ENCODE measurements at places on chromosomes 2 and 18.

DNA sequence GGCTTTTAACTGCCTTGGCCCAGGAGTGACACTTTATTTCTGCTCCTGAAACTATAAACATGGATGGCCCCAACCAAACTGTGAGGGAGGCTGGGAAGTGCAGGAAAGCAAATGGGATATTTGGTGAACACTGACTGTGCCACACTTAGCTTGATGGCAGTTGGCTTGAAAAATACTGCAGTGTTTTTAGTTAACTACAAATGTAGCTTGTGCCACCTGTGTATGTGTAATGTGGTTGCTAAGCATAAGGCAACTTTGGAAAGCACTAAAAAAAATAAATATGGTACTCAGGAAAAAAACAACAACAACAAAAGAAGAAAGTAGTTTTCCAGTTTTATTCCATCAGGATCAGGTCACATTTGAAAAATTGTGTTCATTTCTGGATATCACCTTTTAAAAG lies 73.8 kb downstream of the CD28 start:
- no peak for DNase-seq

DNA sequence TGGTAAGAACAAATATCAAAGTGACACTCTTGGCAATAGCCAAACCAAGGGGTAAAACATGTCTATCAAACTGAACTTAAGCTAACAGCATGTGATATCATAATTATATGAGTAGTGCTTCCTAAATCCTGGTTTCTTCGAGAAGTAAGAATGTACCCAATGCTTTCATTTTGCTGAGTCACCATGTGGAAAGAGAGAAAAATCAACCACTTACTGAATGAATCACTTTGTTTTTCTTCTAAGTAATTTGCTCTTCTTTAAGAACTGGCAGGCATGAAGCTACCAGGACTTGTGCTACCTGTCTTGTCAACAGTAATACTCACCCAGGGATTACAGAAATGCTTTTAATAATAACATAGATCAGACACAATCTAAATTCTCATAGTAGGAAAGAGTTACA lies 19.0 kb upstream of the DUSP19 start:
- DNase-seq: no peak

- DNase-seq: no peak
Observed at GRCh38 chr2:235004329-235004903, 52.6 kb downstream of the SH3BP4 start.

DNA sequence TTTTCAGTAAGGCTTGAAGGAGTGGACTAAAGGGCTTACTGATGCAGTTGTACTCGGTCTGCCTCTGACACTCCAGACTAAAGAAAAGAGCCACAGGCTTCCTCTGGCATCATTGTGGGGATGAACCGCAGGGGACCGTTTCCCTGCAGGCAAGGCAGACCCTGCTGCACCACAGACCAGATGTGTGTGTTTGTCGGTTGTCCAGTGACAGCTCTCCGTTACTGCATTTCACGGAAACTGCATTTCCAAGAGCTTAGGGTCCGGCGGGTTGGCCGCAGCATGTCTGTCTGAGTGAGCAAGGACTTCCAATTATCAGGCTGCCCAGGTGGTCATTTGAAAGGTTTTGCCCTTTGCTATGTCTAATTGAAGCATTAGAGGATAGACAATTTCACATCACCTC lies 98.1 kb downstream of the FAM210A start:
- DNase-seq: no peak

DNA sequence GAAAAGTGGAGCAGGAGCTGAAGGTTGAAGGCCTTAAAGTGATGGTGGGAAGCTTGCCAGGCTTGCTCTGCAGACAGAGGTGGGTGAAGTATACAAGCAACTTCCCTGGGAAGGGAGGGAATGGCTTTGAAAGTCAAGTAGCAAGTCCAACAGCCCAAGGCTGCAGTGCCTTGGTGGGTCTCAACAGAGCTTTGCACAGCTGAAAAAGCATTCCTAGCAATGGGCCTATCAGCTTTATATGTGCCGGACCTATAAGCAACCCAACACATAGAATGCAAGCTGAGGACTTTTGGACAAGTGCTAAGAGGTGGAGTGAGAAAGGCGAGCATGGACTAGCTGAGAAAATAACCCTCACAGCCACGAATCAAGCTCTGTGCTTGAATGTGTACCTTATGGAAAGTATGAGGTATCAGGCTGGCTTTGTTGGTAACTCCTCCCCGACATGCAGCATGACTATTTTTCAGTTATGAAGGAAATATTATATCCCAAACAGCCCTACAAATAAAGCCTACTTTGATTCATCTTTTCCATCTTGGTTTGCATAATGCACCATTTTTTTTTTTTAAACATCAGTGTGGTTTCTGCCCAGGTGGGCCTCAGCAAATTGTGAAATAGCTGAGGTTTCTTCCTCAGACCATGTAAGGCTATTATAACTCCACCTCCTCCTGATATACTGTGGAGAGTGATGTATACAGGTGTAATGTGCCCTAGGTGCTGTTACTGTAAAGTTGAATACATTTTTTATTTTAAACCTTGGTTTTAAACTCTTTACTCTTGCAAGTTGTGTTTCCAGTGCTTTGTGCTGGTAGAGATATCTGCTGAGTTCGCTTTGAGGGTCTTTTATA lies 241.4 kb upstream of the CXCR4 start:
- DNase-seq: no peak

DNA sequence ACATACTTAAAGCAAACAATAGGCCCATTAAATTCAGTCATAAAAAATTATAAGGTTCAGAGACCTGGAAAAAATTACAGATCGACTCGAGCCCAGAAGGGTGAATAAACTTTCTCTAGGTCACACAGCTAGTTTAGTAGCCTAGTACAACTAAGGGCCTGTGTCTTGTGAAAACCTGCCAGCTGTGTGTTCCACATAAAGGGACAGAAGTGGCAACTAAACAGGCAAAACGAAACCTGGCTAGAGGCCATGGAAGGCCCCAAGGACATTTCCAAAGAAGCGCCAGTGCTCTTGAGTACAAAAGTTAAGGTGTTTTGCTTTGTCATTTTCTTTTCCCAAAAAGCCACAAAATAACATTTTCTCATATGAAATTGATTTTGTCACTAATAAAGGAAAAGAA lies 164.9 kb downstream of the L3MBTL4 start:
- DNase-seq: peak; percentile 11

GRCh38 chr2:129756276-129756675 lies 223.2 kb upstream of the RAB6C start:
- no peak for DNase-seq

GRCh38 chr18:12946549-12947284 lies 1.1 kb upstream of the SEH1L start:
- DNase-seq: peak; percentile 21

DNA sequence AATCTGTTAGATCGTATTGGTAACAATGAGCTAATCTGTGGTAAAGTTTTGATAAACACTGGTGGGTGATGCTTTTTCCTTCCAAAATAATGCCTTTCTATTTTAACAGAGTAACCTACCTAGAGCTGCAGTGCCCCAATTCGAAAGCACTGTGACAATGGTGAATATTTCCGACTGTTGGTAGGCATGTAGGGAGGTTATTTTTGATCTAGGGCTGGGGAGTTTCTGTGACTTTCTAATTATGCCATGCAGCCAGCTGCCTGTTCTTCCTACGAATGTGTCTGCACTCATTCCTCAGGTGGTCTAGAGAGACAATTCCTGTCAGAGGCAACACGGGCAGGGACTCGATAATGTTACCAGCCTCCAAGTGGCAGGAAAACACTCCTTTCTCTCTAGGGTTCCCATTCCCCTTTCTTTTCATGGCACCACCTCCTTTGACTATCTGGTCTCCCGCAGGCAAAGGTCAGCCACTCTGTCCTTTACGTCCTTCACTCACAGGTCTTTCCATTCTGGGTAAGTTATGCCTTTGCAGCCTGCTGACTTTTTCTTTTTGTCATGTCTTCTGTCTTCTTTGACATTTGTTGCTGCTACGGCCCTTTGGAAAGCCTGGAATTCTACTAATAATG lies 167.2 kb upstream of the MGAT5 start:
- peak; percentile 37 for DNase-seq

GRCh38 chr18:8799596-8800441 lies 94.5 kb downstream of the MTCL1 start:
- no peak for DNase-seq

Measured in MM.1S (cell line).